ENCODE measurements at places on chromosomes 3 and 15. TPM values are rescaled to one million over a fixed set of nuclear protein-coding genes. Genes with fewer than 3 reads are reported as not detected.

The VEPH1 gene
- total RNA-seq = 12.3 TPM

The CDC25A gene
- total RNA-seq = 24.5 TPM

The SCN11A gene
- 1.6 TPM for total RNA-seq

The SLC6A20 gene
- not detected for total RNA-seq

The CADM2 gene
- 5.8 TPM for total RNA-seq

The TICRR gene
- 13.9 TPM for total RNA-seq

The FGF7 gene
- 0.24 TPM for total RNA-seq

The GALNT15 gene
- 0.46 TPM for total RNA-seq

The KBTBD12 gene
- 0.29 TPM for total RNA-seq

The ACAN gene
- 0.93 TPM for total RNA-seq

The FGD5 gene
- total RNA-seq = 0.09 TPM

The CKMT1B gene
- total RNA-seq = 3.3 TPM

The REC114 gene
- not detected for total RNA-seq

The PXYLP1 gene
- total RNA-seq = 36.3 TPM

The BOC gene
- 14.2 TPM for total RNA-seq

The FBXO40 gene
- total RNA-seq = not detected

The WNT5A gene
- 13.8 TPM for total RNA-seq

The ST3GAL6 gene
- total RNA-seq = 49.2 TPM

The CACNA2D2 gene
- 6.9 TPM for total RNA-seq

The MPI gene
- total RNA-seq = 39.6 TPM

The NDN gene
- total RNA-seq = 46.9 TPM

The CLDN1 gene
- total RNA-seq = 37.8 TPM

The CCR3 gene
- total RNA-seq = not detected

The GRM2 gene
- total RNA-seq = 0.82 TPM

The DPPA4 gene
- total RNA-seq = 47.5 TPM

The TYRO3 gene
- total RNA-seq = 106 TPM

The KIF7 gene
- 22.8 TPM for total RNA-seq

The KLHL40 gene
- not detected for total RNA-seq

The EPHA3 gene
- 0.17 TPM for total RNA-seq

The ST8SIA2 gene
- total RNA-seq = 19.7 TPM

The IGDCC3 gene
- total RNA-seq = 125 TPM

The P2RY13 gene
- not detected for total RNA-seq

The SPATA12 gene
- 0.16 TPM for total RNA-seq

The DET1 gene
- total RNA-seq = 11.7 TPM

The CGNL1 gene
- 40.4 TPM for total RNA-seq

The CP gene
- 1.0 TPM for total RNA-seq

The GUCA1C gene
- total RNA-seq = not detected

The TIMP4 gene
- not detected for total RNA-seq

The CTXN2 gene
- 0.38 TPM for total RNA-seq

The ALG1L2 gene
- total RNA-seq = 3.5 TPM

The VGLL3 gene
- total RNA-seq = 2.0 TPM

The DAPK2 gene
- 2.0 TPM for total RNA-seq

The SLC22A13 gene
- 0.62 TPM for total RNA-seq

The PRR23B gene
- not detected for total RNA-seq

The PTPN9 gene
- 35.2 TPM for total RNA-seq

The GOLGA8S gene
- total RNA-seq = 0.81 TPM

The CAMKV gene
- 2.1 TPM for total RNA-seq

The NPAP1 gene
- 0.65 TPM for total RNA-seq

The LYZL4 gene
- total RNA-seq = not detected

The DPPA2 gene
- 0.69 TPM for total RNA-seq

All from progenitor cell of endocrine pancreas (in vitro differentiated cells).